ENCODE measurements at places on chromosomes 5 and 9. TPM values are rescaled to one million over a fixed set of nuclear protein-coding genes. Genes with fewer than 3 reads are reported as not detected.

Gene CAMK4
- 3.6 TPM for total RNA-seq

Gene ZNF883
- 3.0 TPM for total RNA-seq

Gene CDH12
- total RNA-seq: not detected

Gene MARCOL
- not detected for total RNA-seq

Gene NR5A1
- total RNA-seq: not detected
